ENCODE measurements at places on chromosomes 11 and 22.

DNA sequence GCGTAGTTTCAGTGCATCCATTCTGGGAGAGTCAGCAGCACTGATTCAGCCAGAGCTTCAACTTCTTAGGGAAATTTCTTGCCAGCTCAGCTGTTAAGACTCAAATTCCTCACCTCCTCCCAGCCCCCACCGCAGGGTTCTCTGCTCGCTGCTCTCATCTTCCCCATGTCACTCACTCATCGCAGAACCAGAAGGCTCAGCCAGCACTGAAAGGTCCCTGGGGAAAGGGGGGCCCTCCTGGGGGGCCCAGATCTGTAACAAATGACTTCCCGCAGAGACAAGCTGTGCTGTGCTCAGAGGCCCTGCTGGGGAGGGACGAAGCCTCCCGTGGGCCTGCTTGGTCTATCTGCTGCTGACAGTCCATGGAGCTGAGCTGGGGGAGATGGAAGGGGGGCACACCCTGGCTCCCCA lies 220.6 kb downstream of the NTM start:
- no peak for ATAC-seq

DNA sequence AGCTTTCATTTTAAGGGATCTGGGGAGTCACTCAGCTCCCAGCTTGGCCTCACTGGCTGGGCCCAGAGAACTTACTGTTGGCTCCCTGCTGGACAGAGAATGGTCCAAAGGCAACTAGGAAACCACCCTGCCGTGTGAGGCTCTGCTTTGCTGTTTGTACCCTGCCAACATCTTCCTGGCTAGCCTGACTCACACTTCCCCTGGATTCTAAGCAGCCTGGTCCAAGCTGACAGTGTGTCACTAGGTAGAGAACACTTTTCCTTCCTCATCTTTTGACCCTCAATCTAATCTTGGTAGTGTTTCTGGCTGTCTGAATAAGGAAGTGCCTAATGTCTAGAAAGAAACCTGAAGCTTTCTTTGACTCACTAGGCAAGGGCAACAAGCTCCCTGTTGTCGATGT lies 76.7 kb downstream of the FAR1 start:
- ATAC-seq: peak; percentile 55

GRCh38 chr11:21180182-21180581 lies 510.8 kb downstream of the NELL1 start:
- ATAC-seq: no peak

DNA sequence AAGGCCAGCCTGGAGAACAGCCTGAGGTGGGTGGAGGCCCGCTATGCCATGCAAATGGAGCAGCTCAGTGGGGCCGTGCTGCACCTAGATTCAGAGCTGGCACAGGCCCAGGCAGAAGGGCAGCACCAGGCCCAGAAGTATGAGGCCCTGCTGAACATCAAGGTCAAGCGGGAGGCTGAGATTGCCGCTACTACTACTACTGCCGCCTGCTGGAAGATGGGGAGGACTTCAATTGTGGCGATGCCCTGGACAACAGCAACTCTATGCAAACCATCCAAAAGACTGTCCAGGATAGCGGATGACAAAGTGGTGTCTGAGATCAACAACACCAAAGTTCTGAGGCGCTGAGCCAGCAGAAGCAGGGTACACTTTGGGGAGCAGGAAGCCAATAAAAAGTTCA lies 3.1 kb upstream of the TMEM218 start:
- no peak for ATAC-seq

DNA sequence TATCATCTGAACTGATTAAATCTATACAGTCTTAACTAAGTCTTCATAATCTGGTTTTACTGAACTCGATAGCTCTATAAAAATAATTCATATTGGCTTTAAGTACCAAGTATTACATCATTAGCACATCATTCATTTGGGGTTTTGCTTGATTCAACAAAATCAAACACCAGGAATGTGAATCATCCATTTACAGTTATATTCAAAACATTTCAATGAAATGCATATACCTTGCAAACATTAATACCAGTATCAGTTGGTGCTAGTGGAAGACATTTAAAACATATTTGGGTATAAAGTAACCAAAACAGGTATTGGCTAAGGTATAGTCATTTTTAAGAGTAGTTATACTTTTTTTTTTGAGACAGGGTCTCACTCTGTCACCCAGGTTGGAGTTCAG lies 12.2 kb upstream of the CCDC89 start:
- no peak for ATAC-seq

DNA sequence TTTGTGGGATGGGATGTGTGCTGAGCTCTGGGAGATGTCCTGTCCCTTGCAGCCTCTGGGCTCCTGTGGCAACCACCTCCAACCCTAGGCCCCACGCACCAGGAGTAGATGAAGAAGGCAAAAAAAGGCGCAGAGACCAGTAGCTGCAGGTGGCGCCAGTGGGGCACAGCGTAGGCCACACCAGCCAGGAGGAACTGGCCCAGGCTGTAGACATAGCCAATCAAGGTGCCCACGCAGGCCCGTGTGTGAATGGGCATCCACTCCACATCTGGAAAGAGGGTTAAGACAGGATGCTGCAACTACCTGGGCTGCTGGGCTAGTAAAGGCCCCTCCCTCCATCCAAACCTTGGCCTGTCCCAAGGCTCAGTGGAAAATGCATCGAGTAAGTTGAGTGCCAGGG lies 3.0 kb downstream of the SLC22A6 start:
- ATAC-seq: no peak

DNA sequence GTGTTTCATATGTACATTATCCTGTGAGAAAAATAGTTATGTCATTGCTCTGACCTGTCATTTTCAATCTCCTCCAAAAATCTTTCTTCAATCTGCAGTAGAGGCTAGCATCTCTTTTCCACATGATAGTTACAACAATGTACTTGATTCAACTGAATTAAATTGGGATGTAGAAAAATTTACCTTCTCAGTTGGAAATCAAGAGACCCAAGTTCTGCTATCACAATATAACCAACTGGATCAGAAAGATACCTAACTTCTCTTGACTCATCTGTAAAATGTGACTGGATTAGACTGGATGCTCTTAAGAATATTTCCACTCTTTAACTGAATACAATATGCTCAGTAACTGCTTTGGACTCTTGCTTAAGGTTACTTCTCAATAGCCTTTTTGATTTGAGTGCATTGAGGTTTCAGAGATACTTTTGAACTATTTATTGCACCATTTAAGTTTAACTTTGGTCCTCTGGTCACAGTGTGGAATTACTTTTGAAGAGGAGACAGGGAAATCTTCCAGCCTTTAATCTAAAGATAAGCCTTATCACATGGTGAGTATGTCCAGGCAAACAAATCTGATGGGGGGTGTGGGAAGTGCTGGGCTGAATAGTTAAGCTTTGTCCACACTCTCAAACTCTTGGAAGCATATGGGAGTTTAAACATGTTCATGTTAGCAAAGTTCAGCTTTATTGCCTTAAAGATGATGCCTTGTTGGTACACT lies 82.3 kb downstream of the YAP1 start:
- no peak for ATAC-seq

- ATAC-seq: no peak
Measured at GRCh38 chr11:130729193-130729592, 187.1 kb downstream of the SNX19 start.

- ATAC-seq: no peak
Measured at GRCh38 chr11:111957663-111958444, 20.7 kb downstream of the DIXDC1 start.

DNA sequence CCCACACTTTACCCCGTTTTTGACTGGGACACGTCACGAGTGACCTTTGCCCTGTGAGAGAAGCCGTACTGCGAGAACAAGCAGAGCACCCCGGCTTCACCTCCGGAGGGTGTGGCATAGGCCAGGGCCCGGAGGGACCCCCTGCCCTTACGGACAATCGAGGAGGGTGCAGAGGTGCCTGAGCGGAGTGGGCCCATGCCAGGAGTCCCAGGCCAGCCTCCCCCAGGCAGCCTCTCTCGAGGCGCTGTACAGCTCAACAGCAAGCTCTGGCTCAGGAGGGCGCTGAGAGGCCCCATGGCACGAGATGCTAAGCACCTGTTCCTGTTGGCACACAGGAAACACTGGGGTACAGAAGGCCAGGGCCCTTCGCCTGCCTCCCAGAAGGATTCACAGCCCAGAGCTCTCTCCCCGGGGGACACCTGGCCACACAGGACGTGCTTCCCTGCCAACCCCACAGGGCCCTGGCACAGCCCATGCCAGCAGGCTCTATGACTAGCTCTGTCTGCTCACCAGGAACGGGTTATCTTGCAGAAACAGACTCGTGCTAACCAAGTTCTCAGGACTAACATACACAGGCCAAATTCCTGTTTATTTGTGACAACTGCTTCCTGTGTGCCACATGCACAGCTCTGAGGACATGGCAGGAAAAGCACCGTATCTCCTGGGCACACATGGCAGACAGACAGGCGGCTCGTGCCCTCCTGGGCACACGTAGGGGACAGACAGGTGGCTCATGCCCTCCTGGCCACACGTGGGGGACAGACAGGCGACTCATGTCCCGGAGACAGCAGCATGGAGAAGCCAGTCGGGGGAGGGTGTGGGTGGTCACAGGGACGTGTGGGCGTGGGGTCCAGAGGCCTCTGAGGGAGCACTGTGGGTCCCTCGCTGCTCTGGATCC lies 11.6 kb downstream of the TOLLIP start:
- ATAC-seq: no peak

DNA sequence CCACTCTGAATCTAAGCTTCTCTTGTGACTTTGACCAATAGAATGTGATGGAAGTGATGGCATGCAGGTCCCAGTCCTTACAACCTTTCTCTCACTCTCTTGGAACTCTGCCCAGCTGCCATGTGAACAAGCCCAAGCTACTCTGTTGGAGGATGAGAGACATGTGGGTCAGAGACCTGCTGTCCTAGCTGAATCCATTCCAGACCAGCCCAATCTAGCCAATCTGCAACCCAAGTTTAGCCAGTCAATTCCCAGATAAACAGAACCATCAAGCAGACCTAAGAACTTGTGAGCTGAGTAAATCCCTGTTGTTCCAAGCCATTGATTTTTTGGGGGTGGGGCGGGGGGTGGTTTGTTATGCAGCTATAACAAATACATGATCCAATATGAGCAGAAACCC lies 69.2 kb upstream of the GRK3 start:
- no peak for ATAC-seq

DNA sequence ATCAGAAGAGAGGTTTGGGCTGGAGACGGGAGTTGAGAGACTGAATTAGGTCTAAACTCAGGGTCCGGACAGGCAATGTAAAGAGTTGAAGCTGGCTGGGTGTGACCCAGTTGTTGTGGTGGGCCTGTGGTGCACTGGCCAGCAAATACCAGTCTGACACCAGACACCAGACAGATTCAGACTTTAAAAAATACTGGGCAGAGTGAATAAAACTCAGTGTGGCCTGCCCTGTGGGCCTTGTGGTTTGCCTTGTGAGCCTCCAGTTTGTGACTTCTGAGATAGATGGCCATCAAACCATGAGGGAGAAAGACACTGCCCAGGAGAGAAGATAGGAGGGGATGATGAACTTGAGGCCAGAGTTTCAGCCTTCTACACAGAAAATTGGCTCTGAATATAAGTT lies 25.8 kb downstream of the RCN1 start:
- no peak for ATAC-seq

GRCh38 chr11:81970886-81971285 lies 762.8 kb downstream of the FAM181B start:
- ATAC-seq: no peak

- ATAC-seq: peak; percentile 31
Measured at GRCh38 chr11:57515332-57516060, at the start of gene SLC43A1. Gene SLC43A1, minus strand, starts transcription at chr11:57515702. Its CDS starts 1,591 bp downstream, at chr11:57514111.

DNA sequence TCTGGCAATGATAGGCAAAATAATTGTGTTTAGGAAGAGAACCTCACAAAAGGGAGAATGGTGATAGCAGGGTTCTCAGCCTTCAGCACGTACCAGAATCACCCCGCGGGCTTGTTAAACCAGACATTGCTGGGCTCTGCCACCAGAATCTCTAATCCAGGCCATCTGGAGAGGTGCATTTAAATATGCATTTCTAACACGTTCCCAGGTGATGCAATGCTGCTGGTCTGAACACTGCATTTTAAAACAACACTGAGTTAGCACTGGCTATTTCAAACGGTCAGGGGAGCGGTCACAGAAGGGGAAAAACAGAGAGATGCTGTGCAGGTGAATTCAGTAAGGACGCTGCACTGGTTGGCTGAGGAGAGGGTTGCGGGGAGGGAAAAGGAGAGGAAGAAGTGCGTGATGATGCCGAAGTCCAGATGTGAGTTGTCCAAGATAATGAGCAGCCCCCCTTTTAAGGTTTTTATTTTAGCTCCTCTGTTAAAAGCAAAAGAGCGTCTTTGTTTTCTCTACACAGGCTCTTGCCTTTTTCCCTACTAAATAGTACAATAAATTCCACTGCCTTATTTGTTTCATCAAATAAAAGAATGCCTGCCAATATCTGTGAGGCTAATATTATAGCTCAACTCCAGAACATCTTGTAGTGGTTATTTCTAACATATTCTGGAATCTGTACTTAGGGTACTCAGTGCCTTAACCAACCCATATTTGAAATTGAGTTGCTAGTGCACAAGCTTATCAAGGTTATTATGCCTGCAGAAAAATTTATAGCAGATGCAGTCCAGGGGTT lies 109.6 kb upstream of the POU2AF2 start:
- no peak for ATAC-seq

DNA sequence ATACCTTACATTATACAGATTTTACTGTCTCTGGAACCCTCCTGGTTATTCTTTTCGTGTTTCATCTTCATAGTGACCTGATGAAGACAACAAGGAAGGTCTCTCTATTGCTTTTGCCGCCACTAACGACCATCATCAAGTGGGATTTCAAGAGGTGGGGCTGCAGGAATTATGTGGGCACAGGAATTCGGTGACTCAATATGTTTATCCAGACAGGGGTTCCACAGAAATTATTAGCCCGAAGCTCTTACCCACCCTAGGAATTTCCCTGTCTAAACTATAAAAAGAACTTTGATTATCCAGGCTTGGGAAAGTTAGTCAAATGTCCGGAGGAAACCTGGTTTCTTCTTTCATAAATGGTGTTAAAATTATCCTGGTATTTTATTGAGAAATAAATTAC lies 566.8 kb upstream of the TENM4 start:
- no peak for ATAC-seq

GRCh38 chr22:23023294-23023693 lies 47.0 kb upstream of the GNAZ start:
- ATAC-seq: no peak

- no peak for ATAC-seq
Measured at GRCh38 chr11:70335511-70335910, 62.8 kb upstream of the CTTN start.

Measured in esophagus mucosa (tissue), 1 donor.